ENCODE measurements at places on chromosomes 16 and 17.

- no peak for DNase-seq
Measured at GRCh38 chr17:43714465-43715149, 44.0 kb downstream of the SOST start.

DNA sequence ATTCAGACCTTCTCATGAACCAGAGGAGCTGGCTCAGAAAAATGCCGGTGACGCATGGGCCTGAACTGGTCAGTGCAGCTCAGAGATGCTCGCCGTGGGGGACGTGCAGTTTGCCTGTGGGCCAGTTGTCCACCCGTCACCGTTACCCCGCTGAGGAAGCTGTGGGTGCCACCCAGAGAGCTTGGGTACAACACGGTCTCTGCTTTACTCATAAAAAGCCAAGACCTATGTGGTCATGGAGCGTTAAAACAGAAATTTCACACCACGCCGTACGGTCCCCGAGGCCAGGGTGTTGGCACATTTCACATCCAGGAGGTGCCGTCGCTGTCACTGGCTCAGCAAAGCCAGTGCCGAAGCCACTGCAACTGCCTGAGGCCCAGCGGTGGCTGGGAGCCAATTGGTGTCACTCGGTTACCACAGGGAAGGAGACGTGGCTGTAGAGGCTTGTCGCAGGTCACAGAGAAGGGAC is 120.9 kb downstream of the METRNL start:
- peak; percentile 87 for DNase-seq

- DNase-seq: no peak
Measured at GRCh38 chr17:10294180-10294579, 78.6 kb downstream of the MYH13 start.

- DNase-seq: no peak
Measured at GRCh38 chr17:80397686-80398085, 17.3 kb upstream of the ENDOV start.

- DNase-seq: no peak
Measured at GRCh38 chr16:11356573-11357331, 11.5 kb downstream of the RMI2 start.

DNA sequence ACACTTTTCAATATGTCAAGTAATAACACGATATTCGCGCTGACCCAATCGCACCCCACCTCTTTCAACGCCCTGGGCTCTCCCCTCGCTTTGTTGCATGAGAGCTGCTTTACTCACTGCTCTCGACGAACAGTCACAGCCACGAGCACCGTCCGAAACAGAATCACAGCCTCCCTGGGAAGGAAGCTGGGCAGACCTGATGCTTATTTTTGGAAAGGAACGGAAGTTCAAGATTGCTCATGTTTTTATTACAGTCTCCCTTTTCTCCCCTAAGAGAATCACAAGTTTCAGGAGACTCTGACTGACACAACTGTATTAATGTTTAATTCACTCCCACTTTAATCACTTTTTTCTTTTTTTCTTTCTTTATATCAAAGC is 67.8 kb downstream of the ANKRD11 start:
- DNase-seq: no peak

- no peak for DNase-seq
Measured at GRCh38 chr17:80760511-80760911, 215.9 kb downstream of the RPTOR start.

- DNase-seq: peak; percentile 45
Measured at GRCh38 chr17:16463358-16464302, 28.4 kb downstream of the LRRC75A start.

GRCh38 chr17:21263376-21263775 is 10.2 kb upstream of the NATD1 start:
- no peak for DNase-seq

- no peak for DNase-seq
Measured at GRCh38 chr16:50338371-50339231, 30.2 kb downstream of the BRD7 start.

DNA sequence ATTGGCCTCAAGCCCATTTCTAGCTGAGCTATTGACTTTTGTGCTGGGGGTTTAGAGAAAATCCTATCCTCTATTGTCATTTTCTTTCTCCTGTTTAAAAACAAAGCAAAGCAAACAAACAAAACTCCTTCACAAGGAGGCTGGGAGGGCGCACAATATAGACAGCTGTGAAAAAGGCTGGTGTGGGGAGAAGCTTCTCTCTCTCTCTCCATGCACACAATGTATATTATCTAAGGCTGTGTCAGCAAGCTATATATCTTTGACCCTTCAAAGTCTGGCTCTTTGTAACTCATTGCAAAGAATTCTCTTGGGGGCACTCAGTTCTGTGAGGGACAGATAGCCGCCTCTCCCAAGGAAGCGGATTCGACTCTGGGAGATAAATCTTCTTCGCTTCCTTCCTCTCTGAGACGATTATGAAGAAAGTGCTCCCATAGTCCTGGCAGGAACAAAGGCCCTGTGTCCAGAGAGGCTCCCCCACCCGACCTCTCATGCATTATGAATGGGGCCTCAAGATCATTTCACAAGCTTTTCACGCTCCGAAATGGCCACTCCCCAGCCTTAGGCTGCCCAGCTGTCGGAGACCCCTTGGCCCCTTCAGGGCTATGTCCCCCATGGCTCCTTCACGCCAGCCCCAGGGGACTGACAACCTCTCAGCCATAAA is 33.2 kb upstream of the MEAK7 start:
- DNase-seq: no peak

- DNase-seq: no peak
Measured at GRCh38 chr16:81748476-81749198, 30.5 kb upstream of the PLCG2 start.

DNA sequence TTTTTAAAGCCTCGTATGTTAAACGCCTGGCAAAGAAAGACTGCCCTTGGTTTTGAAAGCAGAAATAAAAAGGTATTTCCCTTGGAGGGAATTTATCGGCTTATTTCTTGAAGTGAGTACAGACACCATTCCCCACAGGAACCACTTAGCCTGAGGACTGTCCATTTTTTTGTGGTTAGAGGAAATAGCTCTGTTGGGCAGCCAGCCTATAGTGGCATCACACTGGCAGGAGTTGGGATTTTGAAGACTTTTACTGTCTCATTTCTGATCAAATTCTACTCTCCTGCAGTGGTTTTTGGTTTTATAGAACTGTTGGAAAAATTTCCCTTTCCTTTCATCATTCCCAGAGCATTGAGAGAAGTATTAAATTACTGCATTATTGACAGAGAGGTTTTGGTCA is 34.1 kb upstream of the CDC6 start:
- no peak for DNase-seq

DNA sequence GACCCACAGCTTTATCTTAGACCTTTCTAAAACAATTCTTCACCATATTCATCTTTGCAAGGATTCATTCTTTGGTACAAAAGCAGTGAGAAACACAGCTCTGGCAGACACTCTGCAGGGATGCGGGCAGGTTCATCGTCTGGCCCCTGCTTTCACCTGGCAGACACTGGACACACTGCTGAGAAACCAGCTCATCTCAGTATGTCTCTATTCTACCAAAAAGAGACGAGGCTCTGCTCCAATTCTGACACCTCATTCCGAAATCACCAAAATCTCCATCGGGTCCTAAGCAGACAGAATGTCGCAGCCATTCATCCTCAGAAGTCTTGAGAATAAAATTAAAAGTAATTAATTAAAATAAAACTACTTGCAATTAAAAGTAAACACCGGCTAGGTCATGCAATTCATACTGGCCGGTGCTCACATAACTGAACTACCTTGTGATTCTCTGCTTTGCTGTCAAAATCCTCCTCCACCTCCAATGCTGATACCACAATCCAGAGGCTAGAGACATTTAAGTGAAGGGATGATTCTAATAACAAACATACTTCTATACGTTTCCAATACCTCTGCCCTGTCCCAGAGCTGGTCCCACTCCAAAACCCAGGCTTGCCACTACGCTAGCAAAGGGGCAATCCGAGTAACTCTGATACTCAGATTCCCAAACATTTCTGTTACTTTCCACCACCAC is 1.3 kb downstream of the RNF157 start:
- DNase-seq: no peak

DNA sequence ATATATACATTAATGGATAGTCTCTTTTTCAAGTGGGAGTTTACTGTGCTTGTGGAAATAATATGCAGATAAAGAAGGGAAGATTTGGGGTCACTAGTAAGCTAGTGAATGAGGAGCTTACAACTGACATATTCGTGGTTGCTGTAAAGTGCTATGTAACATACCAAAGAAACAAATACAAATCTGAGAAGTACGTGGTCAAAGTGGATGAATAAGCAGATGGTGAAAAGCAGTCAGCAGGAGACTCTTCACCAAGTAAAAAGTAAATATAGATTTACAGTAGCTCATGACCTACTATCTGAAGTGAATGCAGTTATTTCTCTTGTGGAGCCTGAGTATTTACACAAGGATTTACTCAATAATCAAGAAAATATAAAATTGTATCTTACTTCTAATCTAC is 136.6 kb upstream of the ELAC2 start:
- DNase-seq: no peak

DNA sequence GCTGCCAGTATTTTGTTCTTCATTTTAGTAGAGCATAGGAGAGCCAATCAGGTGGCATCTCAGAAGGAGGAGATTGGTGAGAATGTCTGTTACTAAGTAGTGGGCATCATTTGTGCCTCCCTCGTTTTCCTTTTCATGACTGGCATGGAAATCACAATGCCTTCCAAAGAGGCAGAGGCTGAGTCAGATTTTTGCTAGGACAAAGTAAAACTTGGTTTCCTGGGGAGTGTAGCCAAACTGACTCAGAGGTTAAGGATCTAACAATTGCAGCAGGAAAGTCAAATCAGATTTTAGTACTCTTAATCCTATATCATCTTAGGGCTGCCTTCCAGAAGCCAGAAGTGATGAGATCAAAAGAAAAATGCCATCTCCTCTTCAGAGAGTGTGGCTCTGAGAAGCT is 138.7 kb downstream of the ANKFN1 start:
- no peak for DNase-seq

DNA sequence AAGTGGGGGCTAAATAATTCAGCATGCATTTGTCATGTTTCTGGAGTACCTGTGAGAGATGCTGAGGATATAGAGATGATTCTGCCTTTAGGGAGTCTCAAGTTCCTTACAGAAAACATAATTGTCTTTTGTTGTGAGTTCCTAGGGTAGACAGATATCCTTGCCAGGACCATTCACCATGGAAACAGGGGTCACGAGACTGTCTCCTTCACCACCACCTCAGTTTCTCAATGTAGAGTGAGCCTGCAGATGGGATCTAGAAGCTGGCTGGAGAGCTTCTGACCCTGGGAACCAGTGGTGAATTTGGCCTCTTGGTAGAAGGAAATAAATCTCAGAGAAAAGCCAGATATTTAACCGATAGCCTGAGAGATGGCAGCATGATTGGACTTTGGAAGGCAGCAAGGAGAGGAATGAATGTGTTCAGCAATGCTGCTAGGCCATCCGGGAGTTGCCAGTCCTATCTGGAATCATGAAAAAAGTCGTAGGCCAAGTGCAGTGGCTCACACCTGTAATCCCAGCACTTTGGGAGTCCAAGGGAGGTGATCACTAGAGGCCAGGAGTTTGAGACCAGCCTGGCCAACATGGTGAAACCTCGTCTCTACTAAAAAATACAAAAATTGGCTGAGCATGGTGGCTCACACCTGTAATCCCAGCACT is 7.4 kb upstream of the HDAC5 start:
- DNase-seq: no peak

- no peak for DNase-seq
Measured at GRCh38 chr16:69523566-69524305, 42.0 kb upstream of the NFAT5 start.

DNA sequence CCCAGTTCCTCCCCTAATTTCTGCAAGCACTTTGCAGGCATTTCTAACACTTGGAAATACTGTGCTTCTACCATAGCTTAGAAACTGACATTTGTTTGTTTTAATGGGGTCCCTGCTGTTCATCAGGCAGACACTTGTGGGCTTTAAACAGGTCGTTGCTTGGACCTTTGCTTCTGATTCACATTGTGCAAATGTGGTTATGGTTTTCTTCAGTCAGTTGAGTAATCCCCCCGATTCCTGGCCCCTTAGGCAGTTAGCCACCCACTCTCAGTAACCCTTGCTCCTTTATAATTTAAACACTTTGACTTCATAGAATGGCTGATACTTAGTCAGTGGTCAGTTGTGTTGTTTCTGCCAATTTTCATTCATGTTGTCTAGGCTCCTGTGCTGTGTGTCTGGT is 39.4 kb downstream of the SLC47A1 start:
- no peak for DNase-seq

DNA sequence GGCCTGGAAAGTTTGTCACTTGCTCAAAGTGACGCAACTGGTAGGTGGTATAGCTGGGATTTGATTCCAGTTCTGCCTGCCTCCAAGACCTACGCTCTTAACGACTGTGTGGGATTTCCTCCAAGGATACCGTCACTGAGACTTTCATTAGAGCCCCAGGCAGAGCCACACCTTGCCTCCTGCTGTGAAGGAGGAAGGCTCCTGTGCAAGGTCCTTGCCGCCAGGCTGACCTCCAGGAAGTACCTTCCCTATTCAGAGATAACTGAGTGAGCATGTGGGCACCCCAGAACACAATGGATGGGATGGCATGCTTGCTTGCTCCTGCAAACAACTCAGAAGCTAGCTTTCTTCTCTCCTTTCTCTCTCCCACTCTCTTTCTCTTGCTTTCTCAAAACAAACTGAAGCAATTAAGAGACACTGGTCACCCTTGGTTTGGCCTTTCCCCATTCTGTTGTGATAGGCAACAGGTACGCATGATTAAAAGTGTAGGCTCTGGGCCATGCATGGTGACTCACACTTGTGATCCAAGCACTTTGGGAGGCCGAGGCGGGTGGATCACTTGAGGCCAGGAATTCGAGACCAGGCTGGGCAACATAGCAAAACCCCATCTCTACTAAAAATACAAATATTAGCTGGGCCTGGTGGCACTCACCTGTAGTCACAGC is 30.7 kb downstream of the CACNG3 start:
- DNase-seq: no peak

Measured in upper lobe of left lung (tissue), 6 donors.